ENCODE measurements at places on chromosomes 7 and 10. TPM values are rescaled to one million over a fixed set of nuclear protein-coding genes. Genes with fewer than 3 reads are reported as not detected.
A peak's percentile ranks its signal among the peaks of the same experiment; 100 is the strongest.

The RHBDD2 gene
- total RNA-seq: 21.7 TPM

The UPF2 gene
- 27.9 TPM for total RNA-seq

The ENTPD1 gene
- 4.4 TPM for total RNA-seq

The KCP gene
- not detected for total RNA-seq

GRCh38 chr10:121624836-121625486, 26.7 kb upstream of the FGFR2 start:
- no peak overlapping the region for H3K27ac ChIP-seq
- no peak for DNase-seq
- no peaks in the 10 kb centered on the region for H3K4me1 ChIP-seq
- H3K36me3 ChIP-seq: no peaks in the 10 kb centered on the region
- no peak overlapping the region for H3K4me3 ChIP-seq
- no peaks in the 10 kb centered on the region for H3K27me3 ChIP-seq

GRCh38 chr7:5083311-5083711, 37.7 kb downstream of the RBAK start:
- H3K4me1 ChIP-seq: peaks cover 3% of the 10 kb centered on the region
- DNase-seq: no peak
- H3K27ac ChIP-seq: no peak overlapping the region
- H3K27me3 ChIP-seq: peaks cover 2% of the 10 kb centered on the region
- no peaks in the 10 kb centered on the region for H3K36me3 ChIP-seq

DNA sequence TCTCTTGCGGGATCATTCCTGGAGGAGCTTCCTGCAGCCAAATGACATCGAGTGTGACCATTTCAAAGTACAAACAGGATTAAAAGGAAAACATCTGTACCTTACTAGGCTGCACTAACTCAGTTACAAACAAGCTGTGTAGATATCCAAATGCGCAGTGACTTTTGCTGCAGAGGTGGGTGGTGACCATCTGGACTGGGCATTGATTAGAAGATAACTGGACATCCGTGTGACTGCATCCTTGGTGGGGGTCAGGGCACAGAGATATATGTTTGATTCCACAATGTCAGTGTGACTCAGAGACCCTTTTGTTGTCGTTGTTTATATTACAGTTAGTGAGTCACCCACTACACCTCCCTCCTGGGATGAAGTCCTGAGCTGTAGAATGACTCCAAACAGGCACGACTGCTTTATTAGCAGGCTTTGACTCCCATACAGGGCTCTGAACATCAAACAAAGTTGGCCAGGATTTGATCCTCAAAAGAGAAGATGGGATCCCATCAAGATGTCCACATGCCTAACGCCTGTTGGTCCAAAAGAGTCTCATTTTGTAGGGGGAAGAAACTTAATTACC, 56.7 kb upstream of the SDK1 start:
- H3K27me3 ChIP-seq: no peaks in the 10 kb centered on the region
- H3K4me1 ChIP-seq: no peaks in the 10 kb centered on the region
- no peak overlapping the region for H3K4me3 ChIP-seq
- no peak for DNase-seq
- no peaks in the 10 kb centered on the region for H3K36me3 ChIP-seq

- no peaks in the 10 kb centered on the region for H3K4me1 ChIP-seq
- no peaks in the 10 kb centered on the region for H3K27me3 ChIP-seq
- H3K27ac ChIP-seq: no peak overlapping the region
- no peaks in the 10 kb centered on the region for H3K36me3 ChIP-seq
- DNase-seq: no peak
Observed at GRCh38 chr7:40419806-40420205, 285.0 kb downstream of the SUGCT start.

DNA sequence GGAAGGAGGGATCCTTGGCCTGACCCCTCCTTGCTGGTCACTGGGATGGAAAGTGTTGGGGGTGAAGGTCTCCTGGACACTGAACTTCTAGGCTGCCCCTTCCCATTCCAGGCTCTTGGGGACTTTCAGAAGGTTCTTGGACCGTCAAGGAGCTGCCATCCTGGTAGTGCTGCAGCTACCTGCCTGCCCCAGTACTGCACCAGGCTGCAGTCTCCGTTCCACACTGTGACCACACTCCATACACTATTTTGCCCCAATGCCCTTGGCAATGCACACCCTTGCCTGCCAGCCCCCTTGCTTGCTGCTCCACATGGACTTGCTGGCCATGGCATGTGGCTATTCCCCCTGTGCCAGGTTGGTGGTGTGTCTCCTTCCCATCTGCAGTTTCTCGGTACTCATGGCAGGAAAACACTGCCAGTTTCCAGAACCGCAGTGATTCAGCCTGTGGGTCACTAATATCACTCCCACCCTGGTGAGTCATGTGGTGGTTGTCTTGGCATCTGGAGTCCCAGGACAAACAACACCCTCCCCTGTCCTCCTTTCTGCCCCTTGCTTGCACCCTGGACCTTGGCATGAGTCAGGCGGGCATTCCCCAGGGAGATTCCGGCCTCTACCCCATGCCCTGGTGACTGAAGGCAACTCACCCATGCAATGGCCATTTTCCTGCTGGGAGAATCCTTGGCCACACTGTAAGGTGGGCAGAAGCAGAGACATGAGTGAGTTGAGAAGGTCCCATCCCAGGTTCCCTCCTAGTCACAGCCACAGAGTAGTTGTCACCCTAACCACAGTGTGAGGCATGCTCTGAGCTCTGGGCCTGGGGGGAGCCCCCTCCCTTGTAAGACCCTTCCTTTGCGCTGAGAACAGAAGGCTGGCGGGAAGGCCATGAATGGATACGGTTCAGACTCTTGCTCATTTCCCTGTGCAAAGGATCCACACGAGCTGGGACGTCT, 32.8 kb downstream of the GOLGA7B start:
- no peaks in the 10 kb centered on the region for H3K27me3 ChIP-seq
- peaks cover 2% of the 10 kb centered on the region for H3K4me1 ChIP-seq
- H3K36me3 ChIP-seq: no peaks in the 10 kb centered on the region
- peak; percentile 52 for DNase-seq
- H3K4me3 ChIP-seq: no peak overlapping the region
- no peak overlapping the region for H3K27ac ChIP-seq

DNA sequence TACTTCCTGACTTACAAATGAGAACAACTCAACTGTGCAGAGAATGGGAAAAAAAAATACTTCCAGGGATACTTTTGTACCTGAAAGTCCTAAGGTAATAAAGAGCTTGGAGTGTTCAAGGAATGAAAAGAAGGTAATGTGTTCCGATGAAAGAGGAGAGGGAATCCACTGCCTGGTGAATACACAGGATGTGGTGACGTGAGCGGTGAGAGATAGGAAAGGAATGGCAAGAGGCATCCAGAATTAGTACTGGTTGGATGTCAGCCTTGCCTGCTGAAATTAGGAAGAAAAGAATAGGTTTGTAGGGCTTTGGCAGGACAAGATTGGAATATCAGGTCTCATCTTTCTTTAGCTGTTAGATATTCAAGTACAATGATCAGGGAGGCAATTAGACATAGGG, 347.7 kb downstream of the POM121L12 start:
- no peak overlapping the region for H3K4me3 ChIP-seq
- H3K27ac ChIP-seq: no peak overlapping the region
- no peaks in the 10 kb centered on the region for H3K27me3 ChIP-seq
- no peaks in the 10 kb centered on the region for H3K36me3 ChIP-seq
- no peak for DNase-seq

- H3K27me3 ChIP-seq: no peaks in the 10 kb centered on the region
- H3K27ac ChIP-seq: no peak overlapping the region
- H3K4me3 ChIP-seq: no peak overlapping the region
- no peak for DNase-seq
- H3K36me3 ChIP-seq: no peaks in the 10 kb centered on the region
Observed at GRCh38 chr10:34622945-34623344, 192.2 kb downstream of the PARD3 start.

DNA sequence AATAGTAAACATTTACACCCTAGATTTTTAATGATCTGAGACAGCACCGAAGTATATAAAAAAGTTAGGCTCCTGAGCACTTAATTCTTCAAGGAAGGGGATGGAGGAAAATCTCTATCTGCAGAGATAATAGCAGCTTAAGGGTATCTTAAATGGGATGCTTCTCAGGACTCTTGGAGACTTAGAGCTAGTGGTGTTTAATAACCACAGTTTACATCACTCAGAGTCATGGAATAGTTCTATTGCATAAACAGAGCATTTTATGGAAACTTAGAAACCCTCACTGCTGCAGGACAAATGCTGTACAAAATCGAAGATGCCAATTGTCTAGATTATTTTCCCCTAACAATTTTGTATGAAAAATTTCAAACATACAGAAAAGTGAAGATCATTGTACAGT, 398.9 kb upstream of the GALNT17 start:
- peaks cover 16% of the 10 kb centered on the region for H3K4me1 ChIP-seq
- H3K27me3 ChIP-seq: no peaks in the 10 kb centered on the region
- H3K27ac ChIP-seq: no peak overlapping the region
- no peaks in the 10 kb centered on the region for H3K36me3 ChIP-seq
- H3K4me3 ChIP-seq: no peak overlapping the region
- no peak for DNase-seq

GRCh38 chr7:84783141-84783778, 403.6 kb downstream of the SEMA3D start:
- H3K36me3 ChIP-seq: no peaks in the 10 kb centered on the region
- no peak for DNase-seq
- H3K27ac ChIP-seq: no peak overlapping the region
- H3K4me1 ChIP-seq: no peaks in the 10 kb centered on the region
- no peak overlapping the region for H3K4me3 ChIP-seq

DNA sequence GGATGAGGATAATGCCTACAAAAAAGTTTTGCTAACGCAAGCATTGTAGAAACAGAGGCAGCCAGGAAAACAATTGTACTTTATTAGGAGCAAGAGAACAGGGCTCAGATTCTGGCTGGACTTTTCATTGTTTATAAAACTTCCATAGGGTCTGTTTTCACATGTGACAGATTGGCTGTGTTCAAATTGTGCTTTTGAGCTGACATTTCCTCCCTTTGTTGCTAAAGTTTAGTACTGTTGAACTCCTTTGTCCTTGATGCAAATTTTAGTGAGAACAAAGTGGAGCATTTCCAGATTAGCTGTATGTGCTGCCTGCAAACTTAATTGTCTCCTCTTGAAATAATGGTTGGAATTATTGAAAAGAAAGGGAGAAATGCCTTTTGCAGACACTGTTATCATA, 221.0 kb upstream of the FZD1 start:
- no peaks in the 10 kb centered on the region for H3K27me3 ChIP-seq
- H3K4me3 ChIP-seq: no peak overlapping the region
- no peak for DNase-seq
- no peaks in the 10 kb centered on the region for H3K36me3 ChIP-seq
- no peak overlapping the region for H3K27ac ChIP-seq
- H3K4me1 ChIP-seq: no peaks in the 10 kb centered on the region

- peaks cover 63% of the 10 kb centered on the region for H3K4me1 ChIP-seq
- peaks cover 39% of the 10 kb centered on the region for H3K36me3 ChIP-seq
- H3K27me3 ChIP-seq: no peaks in the 10 kb centered on the region
- DNase-seq: peak; percentile 69
Observed at GRCh38 chr10:72086466-72087391, 1.6 kb downstream of the SPOCK2 start.

DNA sequence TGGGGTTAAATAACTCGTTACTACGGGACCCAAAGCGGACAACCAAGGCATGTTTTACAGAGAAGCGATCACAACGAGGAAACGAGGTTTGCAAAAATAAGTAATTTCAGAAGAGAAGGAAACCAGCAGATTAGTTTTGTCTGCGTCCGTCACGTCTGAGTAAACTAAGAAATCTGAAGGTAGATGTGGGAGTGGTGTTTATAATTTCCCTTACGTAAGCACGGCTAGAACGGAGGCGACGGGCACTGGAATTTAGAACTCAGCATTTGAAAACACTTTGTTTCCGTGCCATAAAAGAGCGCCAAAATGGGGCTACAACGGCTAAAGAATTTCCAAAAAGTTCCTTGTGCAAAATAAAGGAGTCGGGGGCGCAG, 718 bp upstream of the UMAD1 start:
- peak overlapping the region; percentile 99 for H3K27ac ChIP-seq
- peaks cover 46% of the 10 kb centered on the region for H3K36me3 ChIP-seq
- no peaks in the 10 kb centered on the region for H3K27me3 ChIP-seq
- H3K4me1 ChIP-seq: peaks cover 37% of the 10 kb centered on the region
- H3K4me3 ChIP-seq: peak overlapping the region; percentile 89

DNA sequence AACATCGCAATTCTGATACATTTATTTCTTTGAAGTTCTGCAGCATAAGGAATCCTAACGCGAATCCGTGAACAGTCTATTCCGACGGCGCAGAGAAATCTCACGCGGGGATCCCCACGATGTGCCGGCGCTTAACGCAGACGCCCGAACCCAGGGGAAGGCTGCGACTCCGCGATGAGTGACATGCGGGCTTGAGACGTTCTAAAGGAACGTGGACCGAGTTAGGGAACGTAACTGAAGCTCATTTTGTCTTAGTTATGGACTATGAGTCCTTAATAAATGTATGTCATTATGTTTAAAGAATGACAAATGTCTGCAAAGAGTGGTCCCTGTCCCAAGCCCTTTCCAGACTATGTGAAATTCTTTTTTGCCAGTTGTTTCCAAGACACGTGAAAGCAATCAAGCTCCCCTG, 995 bp upstream of the PARD3 start:
- peaks cover 6% of the 10 kb centered on the region for H3K4me1 ChIP-seq
- H3K27me3 ChIP-seq: peaks cover 45% of the 10 kb centered on the region
- H3K4me3 ChIP-seq: peak overlapping the region; percentile 63

GRCh38 chr10:6009150-6009549, 31.8 kb upstream of the IL15RA start:
- no peak for DNase-seq
- H3K27ac ChIP-seq: no peak overlapping the region
- H3K36me3 ChIP-seq: peaks cover 44% of the 10 kb centered on the region
- peaks cover 31% of the 10 kb centered on the region for H3K4me1 ChIP-seq
- no peak overlapping the region for H3K4me3 ChIP-seq

Data from activated CD8-positive, alpha-beta T cell treated with anti-CD3 and anti-CD28 coated beads for 36 hours (primary cell).